CD4-positive, alpha-beta T cell (primary cell): ENCODE measurements at places on chromosomes 11 and 22.

GRCh38 chr11:1531449-1532013 is 40.5 kb downstream of the DUSP8 start:
- H3K27ac ChIP-seq: no peak overlapping the region
- H3K36me3 ChIP-seq: peaks cover 49% of the 10 kb centered on the region
- no peak overlapping the region for H3K4me3 ChIP-seq
- H3K4me1 ChIP-seq: peaks cover 84% of the 10 kb centered on the region
- no peak for DNase-seq

- peaks cover 3% of the 10 kb centered on the region for H3K27me3 ChIP-seq
- H3K36me3 ChIP-seq: no peaks in the 10 kb centered on the region
- no peak for DNase-seq
Observed at GRCh38 chr11:1608363-1608762, at the start of gene KRTAP5-3. Gene KRTAP5-3 (minus strand): TSS chr11:1608463. CDS start chr11:1608385, 78 bp downstream.

DNA sequence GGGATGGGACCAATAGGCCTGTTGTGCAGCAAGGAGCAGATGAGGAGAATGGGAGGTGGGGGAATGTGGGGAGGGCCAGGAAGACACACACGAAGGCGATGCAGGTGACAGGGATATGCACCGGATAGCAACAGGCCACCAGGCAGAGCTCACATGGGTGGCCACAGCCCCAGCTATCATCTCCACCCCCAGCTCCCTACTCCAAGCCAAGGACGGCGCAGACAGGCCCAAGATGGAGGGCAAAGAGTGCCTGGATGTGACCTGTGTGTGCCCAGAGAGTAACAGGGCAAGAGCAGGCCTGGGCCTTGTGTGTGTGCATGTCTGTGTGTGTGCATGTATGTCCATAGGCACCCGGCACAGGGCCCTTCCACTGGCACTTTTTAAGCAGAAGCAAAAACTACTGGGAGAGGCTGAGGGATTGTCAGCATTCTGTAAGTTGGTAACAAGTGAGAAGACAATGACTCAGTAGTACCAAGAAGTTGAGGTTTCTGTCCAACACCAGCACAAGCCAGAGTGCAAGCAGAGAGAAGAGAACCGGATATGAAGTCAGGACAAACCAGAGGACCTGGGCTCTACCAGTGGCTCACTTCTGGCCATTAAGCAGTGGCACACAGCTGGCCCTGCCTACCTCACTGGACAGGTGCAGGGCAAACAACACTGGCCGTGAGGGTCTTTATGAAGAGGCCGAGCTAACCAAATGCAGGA is 36.4 kb downstream of the NRXN2 start:
- H3K27ac ChIP-seq: no peak overlapping the region
- no peaks in the 10 kb centered on the region for H3K27me3 ChIP-seq
- DNase-seq: no peak
- no peaks in the 10 kb centered on the region for H3K36me3 ChIP-seq
- H3K4me3 ChIP-seq: no peak overlapping the region

DNA sequence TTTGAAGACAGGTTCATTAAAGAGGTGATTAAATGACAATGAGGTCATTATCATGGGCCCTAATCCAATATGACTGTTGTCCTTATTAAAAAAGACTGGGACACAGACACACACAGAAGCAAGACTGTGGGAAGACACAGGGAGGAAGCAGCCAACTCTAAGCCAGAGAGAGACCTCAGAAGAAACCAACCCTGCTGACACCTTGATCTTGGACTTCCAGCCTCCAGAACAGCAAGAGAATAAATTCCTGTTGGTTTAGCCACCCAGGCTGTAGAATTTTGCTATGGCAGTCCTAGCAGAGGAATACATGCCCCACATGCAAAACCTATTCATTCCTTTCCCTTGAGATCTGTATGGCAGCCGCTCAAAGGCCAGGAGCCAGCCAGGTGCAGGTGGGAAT is 35.6 kb upstream of the CACNG2 start:
- H3K27me3 ChIP-seq: peaks cover 21% of the 10 kb centered on the region
- H3K36me3 ChIP-seq: no peaks in the 10 kb centered on the region
- no peak overlapping the region for H3K4me3 ChIP-seq
- H3K4me1 ChIP-seq: no peaks in the 10 kb centered on the region
- DNase-seq: no peak

DNA sequence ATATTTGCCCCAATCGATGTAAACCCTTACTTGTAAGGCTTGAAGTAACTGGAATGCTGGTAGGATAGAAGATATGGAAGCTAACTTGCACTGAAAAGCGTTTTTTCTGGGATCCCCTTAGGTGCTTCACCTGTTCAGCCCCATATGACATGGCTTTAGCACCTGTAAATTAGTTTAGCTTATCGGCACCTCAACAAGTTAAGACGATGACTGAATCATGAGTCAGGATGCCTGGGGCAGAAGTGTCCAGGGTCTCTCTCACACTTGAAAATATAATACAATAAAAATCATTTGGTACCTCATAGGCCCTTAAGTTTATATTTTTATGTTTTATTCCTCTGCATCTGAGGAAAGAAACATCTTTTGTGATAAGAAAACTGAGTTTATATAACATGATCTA is 409.2 kb upstream of the LRRC4C start:
- no peak overlapping the region for H3K27ac ChIP-seq
- no peak overlapping the region for H3K4me3 ChIP-seq
- DNase-seq: no peak
- H3K4me1 ChIP-seq: no peaks in the 10 kb centered on the region
- H3K27me3 ChIP-seq: no peaks in the 10 kb centered on the region
- no peaks in the 10 kb centered on the region for H3K36me3 ChIP-seq

DNA sequence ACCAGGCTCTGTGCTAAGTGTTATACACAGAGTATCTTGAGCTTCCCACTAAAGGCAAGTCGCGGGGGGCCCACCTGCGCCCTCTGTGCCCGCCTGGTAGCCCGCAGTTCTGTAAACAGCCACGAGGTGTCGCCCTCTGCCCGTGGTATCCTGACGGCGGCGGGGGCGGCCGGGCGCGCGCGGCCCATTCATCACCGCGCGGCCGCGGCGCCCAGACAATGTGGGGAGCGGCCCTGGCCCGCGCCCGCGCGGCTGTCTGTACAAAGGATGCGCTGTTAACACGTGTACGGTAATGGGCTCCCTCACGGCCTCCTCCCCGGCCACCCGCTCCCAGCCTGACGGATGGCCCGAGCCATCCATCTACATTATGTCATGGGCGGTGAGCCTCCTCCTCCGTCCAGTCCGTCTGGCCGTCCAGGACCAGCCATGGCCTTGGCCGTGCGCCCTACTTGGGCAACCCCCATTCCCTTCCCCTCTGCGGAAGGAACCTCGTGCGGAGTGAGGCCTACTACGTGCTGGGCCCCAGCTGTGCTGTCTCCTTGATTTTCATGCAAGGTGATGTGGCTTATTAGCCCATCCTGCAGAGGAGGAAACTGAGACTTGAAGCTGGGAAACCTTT is 99.4 kb downstream of the MIAT start:
- H3K36me3 ChIP-seq: peaks cover 10% of the 10 kb centered on the region
- no peaks in the 10 kb centered on the region for H3K4me1 ChIP-seq
- peak; percentile 27 for DNase-seq
- H3K27me3 ChIP-seq: no peaks in the 10 kb centered on the region

DNA sequence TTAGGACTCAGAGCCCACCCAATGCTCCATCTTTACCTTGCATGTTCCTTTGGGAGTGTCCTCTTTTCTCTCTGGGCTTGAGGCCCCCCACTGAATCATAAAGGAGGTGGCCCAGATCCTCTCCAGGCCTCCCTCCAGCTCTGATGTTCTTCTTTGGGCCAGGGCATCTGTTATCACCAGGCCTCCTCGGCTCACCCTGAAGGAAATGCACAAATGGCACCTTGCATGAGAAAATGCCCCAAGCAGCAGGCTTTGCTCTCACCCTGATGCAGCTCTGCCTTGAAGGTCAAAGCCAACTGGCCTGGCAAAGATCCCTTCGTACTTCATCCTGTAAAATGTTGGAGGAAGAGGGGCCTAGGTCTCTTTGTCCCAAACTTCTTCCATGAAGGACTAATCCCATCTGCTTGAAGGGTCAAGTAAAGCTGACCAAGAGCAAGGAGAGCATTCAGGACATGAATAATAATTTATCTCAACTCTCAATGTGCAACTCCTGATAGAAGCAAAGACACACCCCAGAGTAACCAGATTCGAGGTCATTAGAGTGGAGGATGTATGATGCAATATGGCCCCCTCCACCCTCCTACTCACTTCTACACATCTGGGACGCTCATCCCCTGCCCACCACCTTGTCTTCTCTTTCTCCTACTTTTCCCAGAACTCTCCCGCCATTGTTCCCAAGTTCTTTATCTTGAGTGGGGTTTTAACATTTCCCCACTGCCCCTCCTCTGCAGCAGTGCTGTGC is 9.5 kb downstream of the APOL6 start:
- H3K36me3 ChIP-seq: peaks cover 58% of the 10 kb centered on the region
- H3K27me3 ChIP-seq: no peaks in the 10 kb centered on the region
- H3K4me3 ChIP-seq: no peak overlapping the region
- no peak for DNase-seq
- peaks cover 63% of the 10 kb centered on the region for H3K4me1 ChIP-seq
- peak overlapping the region; percentile 33 for H3K27ac ChIP-seq

DNA sequence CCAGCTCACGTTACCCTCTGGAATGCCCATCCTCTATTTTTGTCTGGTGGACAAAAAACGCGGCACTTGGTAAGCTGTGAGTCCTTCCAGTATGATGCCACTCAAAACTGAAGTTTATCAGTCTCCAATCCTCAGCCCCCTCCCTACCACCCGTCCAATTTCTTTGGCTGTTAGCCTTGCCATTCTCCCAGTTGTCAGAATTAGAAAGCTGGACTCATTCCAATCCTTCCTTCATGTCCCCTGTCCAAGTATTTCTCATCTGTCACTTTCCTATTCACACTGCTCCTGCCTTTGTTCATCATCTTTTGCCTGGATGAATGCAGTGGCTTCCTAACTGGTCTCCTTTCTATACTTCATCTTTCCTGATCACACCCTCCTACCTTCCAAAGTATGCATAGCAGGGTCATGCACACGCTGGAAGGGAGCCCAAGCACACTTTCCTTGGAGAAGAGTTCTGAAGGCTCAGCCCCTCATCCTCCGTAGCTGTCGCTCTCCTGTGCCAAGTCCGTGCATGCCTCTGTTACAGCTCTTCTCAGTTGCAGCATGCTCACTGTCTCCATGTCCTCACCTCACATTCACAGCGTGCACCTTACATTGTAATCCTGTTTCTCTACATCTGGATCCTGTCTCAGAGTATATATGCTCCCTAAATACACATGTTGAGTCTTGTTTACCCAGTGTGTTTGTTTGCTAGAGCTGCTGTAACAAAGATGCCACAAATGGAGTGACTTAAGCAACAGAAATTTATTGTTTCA is 19.4 kb downstream of the APLP2 start:
- H3K27me3 ChIP-seq: no peaks in the 10 kb centered on the region
- no peak overlapping the region for H3K27ac ChIP-seq
- H3K36me3 ChIP-seq: no peaks in the 10 kb centered on the region
- no peak overlapping the region for H3K4me3 ChIP-seq

DNA sequence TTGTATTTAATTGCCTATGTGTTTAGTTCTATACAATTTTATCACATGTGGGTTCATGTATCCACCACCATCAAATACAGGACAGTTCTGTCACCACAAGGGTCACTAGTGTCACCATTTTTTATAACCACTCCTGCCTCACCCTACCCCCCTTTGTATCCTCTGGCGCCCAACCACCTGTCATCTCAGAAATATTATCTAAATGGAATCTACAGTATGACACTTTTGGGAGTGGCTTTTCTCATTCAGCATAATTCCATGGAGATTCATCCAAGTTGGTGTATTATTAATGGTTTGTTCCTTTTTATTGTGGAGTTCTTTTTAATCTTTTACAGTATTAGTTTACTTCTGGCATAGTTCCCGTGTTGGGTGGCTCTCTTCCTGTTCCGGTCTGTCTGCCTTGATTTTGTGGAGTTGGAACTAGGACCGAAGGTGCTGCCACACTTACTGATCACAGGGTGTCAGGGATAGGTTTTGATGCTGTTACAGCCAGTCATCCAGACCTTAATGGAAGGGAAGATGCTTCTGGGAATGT is 58.5 kb downstream of the TNRC6B start:
- DNase-seq: no peak
- H3K36me3 ChIP-seq: peaks cover 20% of the 10 kb centered on the region
- H3K27ac ChIP-seq: no peak overlapping the region
- H3K27me3 ChIP-seq: no peaks in the 10 kb centered on the region

- H3K27me3 ChIP-seq: no peaks in the 10 kb centered on the region
- DNase-seq: no peak
- peaks cover 61% of the 10 kb centered on the region for H3K4me1 ChIP-seq
- peak overlapping the region; percentile 90 for H3K27ac ChIP-seq
Observed at GRCh38 chr11:64208086-64208795, 1.7 kb downstream of the FERMT3 start.

GRCh38 chr11:23564370-23564769 is 704.1 kb upstream of the CCDC179 start:
- no peak for DNase-seq
- H3K4me1 ChIP-seq: no peaks in the 10 kb centered on the region
- no peak overlapping the region for H3K4me3 ChIP-seq
- H3K36me3 ChIP-seq: no peaks in the 10 kb centered on the region

DNA sequence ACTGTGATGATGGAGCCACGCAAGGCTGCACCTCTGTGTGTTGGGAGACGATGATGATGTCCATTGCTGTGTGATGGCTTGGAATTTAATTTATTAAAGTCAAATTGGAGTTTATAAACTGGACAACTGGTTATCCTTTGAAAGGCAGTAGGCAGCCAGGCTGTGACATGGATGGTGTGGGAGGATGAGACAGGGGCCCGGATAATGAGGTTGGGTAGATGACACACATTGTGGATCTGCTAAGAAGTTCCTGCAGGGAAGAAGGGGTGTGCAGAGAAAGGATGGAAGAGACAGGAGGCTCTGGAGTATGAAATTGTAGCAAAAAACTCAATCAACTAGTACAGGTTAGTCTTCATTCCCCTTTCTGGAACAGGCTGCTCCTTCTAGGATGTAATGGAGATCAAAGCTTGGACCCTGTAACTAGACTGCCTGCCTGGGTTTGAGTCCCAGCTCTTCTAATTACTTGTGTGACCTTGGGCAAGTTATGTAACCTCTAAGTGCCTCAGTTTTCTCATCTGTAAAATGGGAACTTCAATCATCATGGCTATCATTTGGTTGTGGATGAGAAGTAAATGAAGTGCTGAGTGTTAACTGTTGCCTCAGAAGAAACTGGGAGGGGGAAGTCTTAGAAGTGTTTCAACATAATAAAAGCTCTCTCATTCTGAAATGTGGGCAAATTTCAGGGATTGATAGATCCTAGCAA is 4.2 kb upstream of the HINFP start:
- peak overlapping the region; percentile 80 for H3K27ac ChIP-seq
- H3K4me1 ChIP-seq: peaks cover 48% of the 10 kb centered on the region
- peaks cover 43% of the 10 kb centered on the region for H3K36me3 ChIP-seq
- H3K4me3 ChIP-seq: no peak overlapping the region

- no peaks in the 10 kb centered on the region for H3K36me3 ChIP-seq
- H3K27ac ChIP-seq: no peak overlapping the region
- H3K4me1 ChIP-seq: peaks cover 14% of the 10 kb centered on the region
- H3K27me3 ChIP-seq: peaks cover 2% of the 10 kb centered on the region
- DNase-seq: peak; percentile 88
- peak overlapping the region; percentile 34 for H3K4me3 ChIP-seq
Observed at GRCh38 chr11:66408488-66409214, 12.2 kb upstream of the NPAS4 start.
